ENCODE measurements at places on chromosomes 5 and 9.

- no peak for DNase-seq
These were observed 160.8 kb upstream of the IER5L start for GRCh38 chr9:129338724-129339430.

- DNase-seq: no peak
These were observed 972 bp downstream of the PDGFRB start for GRCh38 chr5:150154618-150155128.

GRCh38 chr9:116020801-116021200 is 132.8 kb upstream of the PAPPA start:
- DNase-seq: no peak

GRCh38 chr9:32378496-32378895 is 5.9 kb upstream of the ACO1 start:
- peak; percentile 9 for DNase-seq

DNA sequence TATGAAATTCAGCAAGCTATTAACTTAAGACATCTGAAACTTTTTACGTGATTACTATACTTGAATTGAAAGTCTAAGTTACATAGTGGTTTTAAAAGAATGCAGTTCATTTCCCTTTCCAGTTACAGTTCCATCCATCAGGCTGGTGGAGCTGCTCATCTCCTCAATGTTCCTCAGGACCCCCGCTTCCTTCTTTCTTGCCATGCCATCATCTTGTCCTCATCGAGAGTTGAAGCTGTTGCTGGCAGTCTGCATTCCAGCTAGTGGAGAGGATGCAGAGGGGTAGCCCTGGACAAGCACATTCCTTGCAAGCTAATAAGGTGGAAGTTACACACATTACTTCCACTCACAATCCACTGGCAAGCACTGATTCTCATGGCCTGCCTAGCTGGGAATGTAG is 8.8 kb upstream of the RNF183 start:
- DNase-seq: no peak

Measured in HuH-7.5 (cell line).